Motor neuron (in vitro differentiated cells): ENCODE measurements at places on chromosomes 2 and 18.

DNA sequence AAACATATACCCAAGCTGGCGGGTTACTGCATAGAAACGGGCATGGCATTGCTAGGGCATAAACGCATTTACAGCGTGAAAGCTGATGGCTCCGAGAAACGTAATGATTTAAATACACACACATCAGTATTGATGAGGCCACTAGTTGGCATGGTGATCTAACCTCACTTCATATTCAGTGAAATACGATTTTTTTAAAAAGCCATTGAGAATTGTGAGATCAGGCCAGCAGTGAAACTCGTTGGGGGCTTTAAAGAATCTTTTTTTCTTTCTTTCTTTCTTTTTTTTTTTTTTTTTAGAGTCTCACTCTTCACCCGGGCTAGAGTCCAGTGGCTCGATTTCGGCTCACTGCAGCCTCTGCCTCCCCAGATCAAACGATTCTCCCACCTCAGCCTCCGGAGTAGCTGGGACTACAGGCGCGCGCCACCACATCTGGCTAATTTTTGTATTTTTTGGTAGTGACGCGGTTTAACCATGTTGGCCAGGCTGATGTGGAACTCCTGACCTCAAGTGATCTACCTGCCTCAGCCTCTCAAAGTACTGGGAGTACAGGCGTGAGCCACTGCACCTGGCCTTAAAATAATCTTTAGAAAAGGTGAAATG, 2.4 kb upstream of the SMAD7 start:
- ATAC-seq: peak; percentile 0

DNA sequence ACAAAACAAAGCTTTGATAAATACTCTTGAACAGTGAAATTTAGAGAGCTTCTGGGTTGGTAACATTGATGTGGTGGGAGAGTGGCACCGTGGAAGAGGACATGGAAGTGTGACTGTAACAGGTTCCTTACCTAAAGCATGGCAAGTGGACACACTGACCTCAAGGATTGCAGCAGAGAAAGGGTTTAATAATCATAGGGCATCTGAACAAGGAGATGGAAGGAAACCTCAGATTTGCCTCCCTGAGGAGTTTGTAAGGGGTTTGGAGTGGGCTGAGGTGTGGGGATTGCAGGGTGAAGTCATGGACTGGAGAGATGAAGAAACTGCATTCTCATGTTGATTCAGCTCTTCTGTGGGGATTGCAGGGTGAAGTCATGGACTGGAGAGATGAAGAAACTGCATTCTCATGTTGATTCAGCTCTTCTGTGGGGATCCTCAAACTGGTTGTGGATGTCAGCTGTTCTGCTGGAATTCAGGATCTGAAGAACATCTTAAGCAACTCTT, 83.8 kb upstream of the TLK1 start:
- ATAC-seq: peak; percentile 66

DNA sequence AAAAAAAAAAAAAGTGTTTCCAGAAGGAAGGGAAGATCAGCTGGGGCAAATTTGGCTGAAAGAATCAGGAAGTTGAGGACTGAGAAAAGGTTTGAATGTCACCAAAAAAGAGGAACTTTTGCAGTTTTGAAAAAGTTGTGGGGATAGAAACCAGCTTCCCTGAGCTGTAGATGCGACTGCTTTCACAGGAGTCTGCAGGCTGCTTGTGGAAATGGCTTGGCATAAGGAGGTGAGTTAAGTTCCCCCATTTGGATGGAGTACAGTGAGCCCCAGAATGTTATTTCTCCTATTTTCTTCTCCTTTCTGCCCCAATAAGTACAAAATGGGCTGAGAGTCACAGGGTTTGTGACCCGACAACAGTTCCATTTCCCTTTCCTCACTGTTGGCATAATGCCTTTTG, 16.5 kb upstream of the ME2 start:
- ATAC-seq: no peak

- no peak for ATAC-seq
These were observed 135.5 kb upstream of the CHAC2 start for GRCh38 chr2:53632126-53632460.

GRCh38 chr2:154670083-154670482, 28.4 kb upstream of the KCNJ3 start:
- peak; percentile 67 for ATAC-seq

GRCh38 chr2:42351864-42352263, 9.2 kb downstream of the COX7A2L start:
- no peak for ATAC-seq

GRCh38 chr2:31654241-31654640, 73.5 kb upstream of the SRD5A2 start:
- ATAC-seq: no peak

DNA sequence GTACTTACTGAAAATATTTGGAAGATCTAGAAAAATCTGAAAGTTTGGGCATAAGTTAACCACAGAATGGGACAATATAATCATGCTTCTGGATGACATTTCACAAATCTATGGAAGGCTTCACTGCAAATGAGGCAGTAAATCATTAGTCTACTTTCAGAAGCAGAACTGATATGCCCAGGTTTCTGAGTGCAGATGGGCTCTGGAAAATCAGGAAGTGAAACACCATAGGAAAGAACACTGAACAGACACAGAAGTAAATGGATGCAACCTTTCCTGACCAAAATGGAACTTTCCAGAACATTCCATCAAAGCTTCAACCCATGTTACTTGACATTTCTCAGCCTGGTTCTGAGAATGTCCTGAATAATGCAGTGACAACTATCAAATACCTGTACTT, 55.1 kb downstream of the KCNG3 start:
- no peak for ATAC-seq

DNA sequence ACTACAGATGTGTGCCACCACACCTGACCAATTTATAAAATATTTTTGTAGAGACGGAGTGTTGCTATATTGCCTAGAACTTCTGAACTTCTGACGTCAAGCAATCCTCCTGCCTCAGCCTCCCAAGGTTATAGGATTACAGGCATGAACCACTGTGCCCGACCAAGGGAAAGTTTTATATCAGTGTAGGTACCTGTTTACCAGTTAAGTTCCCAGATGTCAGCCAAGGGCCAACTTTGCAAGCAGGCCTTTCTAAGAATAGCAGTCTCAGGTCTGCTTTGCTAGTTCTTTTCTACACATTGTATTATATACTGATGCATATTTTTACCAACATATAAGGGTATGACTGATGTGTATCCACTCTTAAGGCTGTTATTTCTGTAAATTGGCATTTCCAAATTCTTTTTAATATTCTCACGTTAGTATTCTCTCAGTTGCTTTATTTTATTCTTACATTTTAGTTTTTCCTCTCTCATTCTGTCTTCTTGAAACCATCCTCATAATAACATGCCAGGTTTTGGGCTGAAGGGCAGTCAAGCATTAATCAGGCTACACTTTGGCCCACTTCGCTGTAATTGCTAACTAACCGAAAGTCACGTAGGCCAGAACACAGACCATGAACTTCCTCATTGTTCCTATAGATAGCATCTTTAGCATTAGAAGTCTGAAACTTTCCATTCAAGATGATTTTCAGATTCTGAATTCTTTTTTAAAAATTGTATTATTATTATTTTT, 25.0 kb upstream of the CXXC1 start:
- ATAC-seq: no peak

DNA sequence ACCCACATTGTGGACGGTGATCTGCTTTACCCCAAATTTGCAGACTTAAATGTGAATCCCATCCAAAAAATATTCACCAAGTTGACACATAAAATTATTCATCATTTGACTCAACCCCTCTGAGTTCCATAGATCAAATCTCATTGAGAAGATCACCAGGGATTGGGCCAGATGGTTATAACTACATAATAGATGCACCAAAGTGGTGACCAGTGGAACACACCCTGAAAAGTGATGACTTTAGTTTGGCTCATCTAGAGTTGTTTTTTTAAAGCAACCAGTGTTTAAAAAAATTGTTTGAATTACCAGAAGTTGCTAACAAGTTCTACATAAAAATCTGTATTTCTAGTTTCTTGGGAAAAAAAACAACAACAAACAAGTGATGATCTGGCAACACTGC, 155.0 kb downstream of the PLCL1 start:
- no peak for ATAC-seq

DNA sequence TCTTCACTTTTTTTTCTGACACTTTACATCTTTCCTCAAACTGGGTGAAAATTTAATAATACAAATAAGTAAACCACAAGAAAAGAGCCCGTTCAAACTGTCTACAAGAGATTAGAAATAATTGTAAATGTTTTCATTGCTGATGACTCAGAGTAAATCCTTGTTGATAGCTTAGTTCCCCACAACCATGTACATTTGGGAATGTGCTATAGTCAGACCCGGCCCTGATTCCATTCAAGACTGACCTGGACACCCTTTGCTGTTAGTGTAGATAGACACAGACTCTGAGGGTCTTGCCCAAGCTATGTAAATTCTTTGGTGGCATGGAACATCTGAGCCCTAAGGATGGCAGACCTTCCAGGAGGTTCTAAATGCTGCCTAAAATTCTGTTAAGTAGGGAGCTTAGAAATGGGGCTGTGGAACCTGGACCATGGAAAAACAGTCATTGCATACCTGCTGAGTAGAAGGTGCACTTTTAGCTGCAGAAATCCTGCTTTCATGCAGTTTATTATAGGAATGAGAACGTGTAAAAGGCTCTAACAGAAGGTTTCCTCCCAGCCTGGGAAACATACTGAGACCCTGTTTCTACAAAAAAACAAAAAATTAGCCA, 3.7 kb downstream of the MALT1 start:
- ATAC-seq: no peak

- ATAC-seq: no peak
These were observed 1.5 kb downstream of the ARL5A start for GRCh38 chr2:151826737-151827157.

DNA sequence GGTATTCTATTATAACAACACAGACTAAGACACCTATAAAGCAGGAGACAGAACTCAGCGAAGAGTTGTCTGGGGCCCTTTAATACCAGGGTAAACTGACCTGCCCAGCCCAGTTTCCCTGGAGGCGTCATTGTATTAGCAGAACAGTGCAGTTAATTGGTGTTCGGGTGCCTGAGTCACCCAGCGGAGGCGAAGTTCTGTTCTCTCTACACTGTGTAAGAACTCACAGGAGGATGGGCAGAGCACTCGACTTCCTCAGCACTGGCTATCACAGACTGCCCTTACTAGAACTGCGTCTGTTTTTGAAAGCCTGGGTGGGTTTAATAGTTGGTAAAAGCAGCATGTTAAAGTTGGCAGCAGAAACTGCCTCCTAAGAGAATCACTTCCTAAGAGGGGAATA, 106.5 kb upstream of the ATP8B1 start:
- no peak for ATAC-seq

DNA sequence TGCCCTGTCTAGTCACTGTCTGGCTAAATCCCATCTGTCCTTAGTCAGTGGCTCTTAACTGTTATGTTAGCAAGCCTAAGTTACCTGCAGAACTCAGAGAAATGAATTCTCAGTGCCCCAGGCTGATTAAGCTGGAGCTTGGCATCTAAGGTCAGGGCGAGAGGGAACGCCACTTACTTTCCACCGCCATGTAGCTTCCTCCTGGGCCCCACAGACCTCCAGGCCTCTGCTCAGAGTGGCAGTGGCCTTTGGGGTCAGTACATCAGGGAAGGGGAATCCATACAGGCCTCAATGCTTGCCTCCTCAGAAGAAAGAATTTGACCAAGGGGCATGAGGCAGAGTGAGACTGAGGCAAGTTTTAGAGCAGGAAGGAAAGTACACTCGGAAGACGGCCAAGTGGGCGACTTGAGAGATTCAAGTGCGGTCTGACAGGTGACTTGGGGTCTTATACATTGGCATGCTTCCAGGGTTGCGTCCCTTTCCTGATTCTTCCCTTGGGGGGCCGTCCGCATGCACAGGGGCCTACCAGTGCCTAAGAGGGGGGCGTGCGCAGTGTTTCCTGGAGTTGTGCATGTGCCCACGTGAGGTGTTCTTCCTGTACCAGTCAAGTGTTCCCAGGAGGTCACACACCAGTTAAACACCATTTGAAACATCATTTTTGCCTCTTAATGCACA, 64.1 kb downstream of the EMILIN2 start:
- no peak for ATAC-seq

- no peak for ATAC-seq
These were observed 823.1 kb downstream of the EPHA4 start for GRCh38 chr2:220748875-220749479.

GRCh38 chr2:160574468-160575140, 81.0 kb upstream of the RBMS1 start:
- ATAC-seq: no peak

GRCh38 chr2:238134393-238134785, 4.1 kb upstream of the KLHL30 start:
- ATAC-seq: no peak

GRCh38 chr2:108074150-108074549, 87.8 kb downstream of the SLC5A7 start:
- no peak for ATAC-seq

DNA sequence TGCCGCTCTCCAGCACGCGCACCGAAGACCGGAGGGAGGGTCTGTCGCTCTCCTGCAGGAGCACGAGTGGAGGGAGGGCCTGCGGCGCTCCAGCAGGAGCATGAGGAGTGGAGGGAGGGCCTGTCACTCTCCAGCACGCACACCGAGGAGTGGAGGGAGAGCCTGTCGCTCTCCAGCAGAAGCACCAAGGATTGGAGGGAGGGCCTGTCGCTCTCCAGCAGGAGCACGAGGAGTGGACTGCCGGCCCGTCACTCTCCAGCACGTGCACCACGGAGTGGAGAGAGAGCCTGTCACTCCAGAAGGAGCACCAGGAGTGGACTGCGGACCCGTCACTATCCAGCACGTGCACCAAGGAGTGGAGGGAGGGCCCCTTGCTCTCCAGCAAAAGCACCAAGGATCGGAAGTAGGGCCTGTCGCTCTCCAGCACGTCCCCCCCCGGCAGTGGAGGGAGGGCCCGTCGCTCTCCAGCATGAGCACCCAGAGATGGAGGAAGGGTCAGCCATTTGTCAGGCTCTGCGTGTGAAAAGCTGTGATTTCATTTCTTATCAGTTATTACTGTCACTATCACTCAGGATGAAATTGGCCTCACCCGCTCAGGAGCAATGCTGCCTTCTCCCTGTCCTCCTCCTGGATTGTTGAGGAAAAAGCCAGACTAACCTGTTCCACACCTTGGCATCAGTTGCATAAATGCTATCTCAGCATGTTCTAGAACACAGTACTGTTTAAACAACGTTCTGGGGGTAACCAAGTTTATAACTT, 35.9 kb downstream of the ADI1 start:
- peak; percentile 84 for ATAC-seq

DNA sequence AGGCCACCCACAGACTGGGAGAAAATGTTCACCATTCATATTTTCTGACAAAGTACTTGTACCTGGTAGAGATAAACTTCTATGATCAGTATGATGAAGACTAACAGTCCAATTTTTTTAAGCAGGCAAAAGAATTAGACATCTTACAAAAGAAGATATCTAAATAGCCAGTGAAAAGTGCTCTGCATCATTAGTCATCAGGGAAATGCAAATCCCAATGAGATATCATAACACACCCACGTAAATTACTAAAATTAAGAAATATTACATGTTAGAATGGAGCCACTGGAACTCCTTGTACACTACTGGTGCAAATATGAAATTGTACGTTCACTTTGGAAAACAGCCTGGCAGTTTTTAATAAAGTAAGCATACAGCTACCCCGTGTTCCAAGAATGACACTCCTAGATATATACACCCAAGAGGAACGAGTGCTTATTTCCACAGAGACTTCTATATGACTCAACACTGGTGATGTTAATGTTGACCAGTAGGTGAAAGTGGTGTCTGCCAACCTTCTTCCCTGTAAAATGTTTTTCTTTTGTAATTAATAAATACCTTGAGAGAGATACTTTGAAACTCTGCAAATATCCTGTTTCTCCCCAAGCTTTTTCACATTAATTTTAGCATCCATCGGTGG, 80.3 kb downstream of the NPAS2 start:
- ATAC-seq: no peak
